ENCODE measurements at places on chromosomes 12 and 14. TPM values are rescaled to one million over a fixed set of nuclear protein-coding genes. Genes with fewer than 3 reads are reported as not detected.

The HCAR3 gene
- total RNA-seq, result 0.84 TPM

The EIF2S3B gene
- 0.62 TPM for total RNA-seq

The ARID4A gene
- total RNA-seq, result 20.3 TPM

The PIWIL1 gene
- not detected for total RNA-seq

The ISCA2 gene
- 20.8 TPM for total RNA-seq
